ENCODE measurements at places on chromosomes 7 and 10.

DNA sequence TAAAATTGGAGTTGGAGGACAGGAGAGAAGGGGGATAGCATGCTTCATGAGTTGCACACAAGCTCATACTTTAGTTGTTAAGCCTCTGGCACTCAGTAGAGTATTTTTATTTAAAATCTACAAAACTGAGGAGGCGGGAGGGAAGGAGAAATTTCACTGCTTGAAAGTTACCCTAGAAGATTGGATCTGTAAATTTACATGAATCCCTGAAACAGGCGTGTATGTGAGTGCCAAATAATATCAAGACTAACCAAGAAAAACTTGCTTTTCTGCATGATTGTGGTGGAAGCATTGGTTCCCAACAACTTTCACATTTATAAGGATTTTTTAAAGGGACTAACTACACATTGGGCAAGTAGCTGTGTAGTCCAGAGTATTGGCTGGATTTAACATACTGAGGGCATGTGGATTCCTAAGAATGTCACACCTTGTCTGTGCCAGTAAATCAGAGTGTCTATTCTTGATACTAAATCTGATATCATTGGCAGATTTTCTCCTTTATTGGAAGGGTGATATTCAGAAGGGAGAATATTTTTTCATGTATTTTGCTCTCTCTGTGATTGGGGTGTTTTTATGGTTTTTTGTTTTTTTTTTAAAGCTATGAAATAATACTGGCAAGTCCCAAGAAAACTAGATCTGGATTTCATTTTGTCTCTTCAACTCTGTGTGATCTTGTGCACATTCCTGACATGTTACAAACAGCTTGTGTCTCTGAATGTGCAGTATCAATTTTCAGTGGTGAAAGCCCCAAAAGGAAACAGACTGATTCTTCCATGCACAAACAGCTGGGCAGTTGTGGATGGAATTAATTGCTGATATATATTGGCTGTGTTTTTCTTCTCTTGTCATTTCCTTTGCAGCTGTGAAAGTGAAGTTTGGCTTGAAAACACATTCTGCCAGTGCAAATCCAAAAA lies 67.2 kb downstream of the ADD3 start:
- DNase-seq: no peak

- DNase-seq: no peak
Observed at GRCh38 chr7:116726713-116727431, 54.9 kb downstream of the MET start.

DNA sequence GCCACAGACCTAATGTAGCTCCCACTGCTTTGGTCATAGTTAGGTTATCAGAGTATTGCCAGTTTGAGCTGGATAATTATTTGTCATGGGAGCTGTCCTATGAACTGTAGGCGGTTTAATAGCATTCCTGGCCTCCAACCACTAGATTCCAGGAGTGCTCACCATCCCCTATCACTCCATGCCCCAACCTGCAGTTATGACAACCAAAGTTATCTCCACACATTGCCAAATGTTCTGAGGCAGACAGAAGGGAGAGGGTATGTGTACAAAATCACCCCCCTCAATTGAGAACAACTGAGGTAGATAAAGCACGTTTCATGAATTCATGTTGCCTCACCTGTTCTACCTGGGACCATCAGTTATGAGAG lies 119.0 kb upstream of the CACUL1 start:
- DNase-seq: no peak

DNA sequence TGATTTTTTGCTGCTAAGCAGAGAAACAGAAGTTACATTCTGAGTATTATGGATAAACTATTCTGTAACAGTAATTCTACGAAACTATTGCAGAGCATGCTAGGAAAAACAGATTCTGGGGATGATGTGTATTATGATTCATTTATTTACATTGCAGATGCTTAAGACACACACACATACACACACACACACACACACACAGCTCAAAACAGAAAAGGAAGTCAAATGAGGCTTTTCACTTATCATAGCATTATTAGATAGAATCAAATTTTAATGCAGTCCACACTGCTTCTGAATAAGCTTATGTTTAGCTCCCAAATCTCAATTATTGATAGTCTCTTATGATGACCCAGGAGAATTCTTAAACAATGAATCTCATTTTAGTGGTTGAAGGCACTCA lies 307.2 kb downstream of the HGF start:
- DNase-seq: no peak

GRCh38 chr7:16271355-16271915 lies 149.9 kb downstream of the CRPPA start:
- no peak for DNase-seq

DNA sequence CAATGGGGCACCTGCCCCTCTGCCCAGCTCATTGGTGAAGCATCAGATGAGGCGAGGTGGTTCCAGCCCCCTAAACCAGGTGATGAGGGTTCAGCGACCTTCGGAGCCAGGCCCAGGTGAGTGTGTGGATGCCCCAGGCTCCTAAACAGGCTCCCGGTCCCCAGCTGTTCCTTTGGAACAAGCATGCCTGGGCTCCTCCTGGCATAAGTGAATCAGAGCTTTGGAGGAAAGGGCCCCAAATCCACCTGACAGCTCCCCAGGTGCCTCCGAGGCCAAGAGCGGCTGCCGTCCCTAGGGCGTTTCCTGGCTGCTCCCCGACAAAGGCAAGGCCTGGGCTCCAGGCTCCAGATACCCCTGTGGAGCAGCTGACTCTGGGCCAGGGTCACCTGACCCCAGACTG lies 61.3 kb downstream of the YKT6 start:
- DNase-seq: no peak
